ENCODE measurements at places on chromosomes 7 and 10.
A peak's percentile ranks its signal among the peaks of the same experiment; 100 is the strongest.

- no peak overlapping the region for H3K4me3 ChIP-seq
- H3K27ac ChIP-seq = no peak overlapping the region
- DNase-seq = no peak
- no peaks in the 10 kb centered on the region for H3K4me1 ChIP-seq
- H3K27me3 ChIP-seq = no peaks in the 10 kb centered on the region
- H3K36me3 ChIP-seq = no peaks in the 10 kb centered on the region
Observed at GRCh38 chr7:15783987-15784693, 97.7 kb upstream of the MEOX2 start.

DNA sequence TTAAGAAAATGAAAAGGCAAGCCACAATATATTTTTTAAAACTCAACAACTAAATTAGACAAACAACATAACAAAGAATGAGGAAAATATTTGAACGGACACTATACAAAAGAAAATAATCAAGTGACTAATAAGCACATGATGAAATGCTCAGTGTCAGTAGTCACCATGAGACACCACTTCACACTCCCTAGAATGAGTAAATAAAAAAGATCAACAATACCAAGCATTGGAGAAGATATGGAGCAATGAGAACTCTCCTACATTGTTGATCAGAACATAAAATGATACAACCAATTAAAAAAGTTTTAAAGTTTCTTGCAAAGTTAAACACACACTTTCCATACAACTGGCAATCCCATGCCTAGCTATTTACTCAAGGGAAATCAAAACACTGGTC lies 222.2 kb downstream of the C7orf25 start:
- H3K27ac ChIP-seq = no peak overlapping the region
- no peak for DNase-seq
- H3K27me3 ChIP-seq = no peaks in the 10 kb centered on the region
- H3K36me3 ChIP-seq = no peaks in the 10 kb centered on the region
- no peak overlapping the region for H3K4me3 ChIP-seq
- H3K4me1 ChIP-seq = no peaks in the 10 kb centered on the region

DNA sequence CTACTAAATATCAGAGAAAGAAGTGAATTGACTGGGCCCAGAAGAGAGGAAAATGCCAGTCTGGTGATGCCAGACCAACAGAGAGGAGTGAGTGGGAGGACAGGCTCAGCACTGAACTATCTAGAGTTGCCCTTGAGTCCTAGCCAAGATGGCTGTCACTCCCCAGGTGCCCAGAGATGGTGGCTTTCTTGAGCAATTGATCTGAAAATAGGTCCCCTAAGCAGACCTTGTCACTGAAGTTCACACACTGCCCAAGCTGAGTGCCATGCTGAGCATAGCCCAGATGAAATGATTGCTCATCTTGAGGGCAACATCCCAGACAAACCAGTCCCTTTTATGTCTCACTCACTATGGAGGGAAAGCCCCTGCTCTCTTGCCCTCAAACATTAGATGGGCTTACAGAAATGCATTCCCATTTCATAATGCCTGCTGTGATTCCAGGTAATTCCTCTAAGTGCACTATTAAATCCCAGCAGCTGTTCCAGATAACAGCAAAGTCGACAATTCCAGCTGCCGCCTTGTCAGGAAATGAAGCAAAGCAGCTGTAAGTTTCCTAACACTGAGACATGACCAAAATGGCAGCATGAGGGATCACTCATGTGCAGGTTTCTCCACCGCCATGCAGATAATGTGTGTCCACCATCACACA lies 329.4 kb downstream of the KCNMA1 start:
- H3K27me3 ChIP-seq = no peaks in the 10 kb centered on the region
- no peak overlapping the region for H3K27ac ChIP-seq
- DNase-seq = no peak
- H3K4me1 ChIP-seq = no peaks in the 10 kb centered on the region
- no peak overlapping the region for H3K4me3 ChIP-seq

DNA sequence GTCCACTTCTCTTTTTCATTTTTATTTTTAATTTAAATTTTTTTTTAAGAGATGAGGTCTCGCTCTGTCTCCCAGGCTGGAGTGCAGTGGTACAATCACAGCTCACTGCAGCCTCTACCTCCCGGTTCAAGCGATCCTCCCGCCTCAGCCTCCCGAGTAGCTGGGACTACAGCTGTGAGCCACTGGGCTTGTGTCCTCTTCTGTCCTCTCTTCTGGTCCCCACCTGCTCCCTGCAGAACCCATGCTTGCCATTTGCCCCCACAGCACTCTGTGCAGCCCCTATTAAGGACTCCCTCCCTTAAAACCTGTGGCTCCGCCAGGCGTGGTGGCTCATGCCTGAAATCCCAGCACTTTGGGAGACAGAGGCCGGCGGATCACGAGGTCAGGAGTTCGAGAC lies 9.1 kb upstream of the FZD9 start:
- DNase-seq = no peak
- H3K27ac ChIP-seq = peak overlapping the region; percentile 58
- peaks cover 67% of the 10 kb centered on the region for H3K4me1 ChIP-seq
- H3K4me3 ChIP-seq = peak overlapping the region; percentile 72
- H3K27me3 ChIP-seq = peaks cover 17% of the 10 kb centered on the region
- no peaks in the 10 kb centered on the region for H3K36me3 ChIP-seq

DNA sequence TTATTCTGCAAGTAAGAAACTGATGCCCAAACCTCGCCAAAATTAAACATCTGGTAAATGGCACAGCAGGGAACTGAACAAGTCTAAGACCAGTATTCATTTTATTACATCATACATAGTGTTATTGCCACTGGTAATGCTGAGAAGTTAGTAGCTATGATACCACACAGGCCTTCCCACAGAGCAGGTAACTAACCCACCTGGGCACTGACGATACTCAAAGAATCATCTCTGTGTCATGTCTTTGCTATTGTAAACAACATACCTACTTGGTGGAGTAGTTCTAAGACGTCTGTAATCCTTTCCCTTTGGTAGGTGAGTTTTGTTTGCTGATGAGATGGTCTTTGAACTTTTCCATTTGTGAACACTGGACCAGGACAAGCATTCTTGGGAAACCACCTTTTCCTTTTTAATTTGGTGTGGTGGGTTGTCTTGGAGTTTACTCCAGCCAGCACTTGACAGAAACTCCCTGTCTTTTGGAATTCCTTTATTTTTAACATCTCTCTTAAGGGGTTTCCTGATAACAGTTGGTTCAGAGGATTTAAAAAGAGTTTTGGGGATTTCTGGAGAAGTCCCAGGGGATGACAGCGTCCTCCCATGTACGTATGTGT lies 40.9 kb downstream of the PDSS1 start:
- no peak overlapping the region for H3K4me3 ChIP-seq
- peak; percentile 12 for DNase-seq
- H3K36me3 ChIP-seq = peaks cover 48% of the 10 kb centered on the region
- peak overlapping the region; percentile 11 for H3K27ac ChIP-seq
- H3K27me3 ChIP-seq = no peaks in the 10 kb centered on the region

All from HepG2 (cell line).